Osteoblast (primary cell): ENCODE measurements at places on chromosomes 16 and 17. TPM values are rescaled to one million over a fixed set of nuclear protein-coding genes. Genes with fewer than 3 reads are reported as not detected.

The SRL gene
- not detected in 2 replicates for total RNA-seq

The TLCD3B gene
- total RNA-seq = 0.36 TPM in 1 of 2 replicates, not detected in the other

The STH gene
- not detected in 2 replicates for total RNA-seq

DNA sequence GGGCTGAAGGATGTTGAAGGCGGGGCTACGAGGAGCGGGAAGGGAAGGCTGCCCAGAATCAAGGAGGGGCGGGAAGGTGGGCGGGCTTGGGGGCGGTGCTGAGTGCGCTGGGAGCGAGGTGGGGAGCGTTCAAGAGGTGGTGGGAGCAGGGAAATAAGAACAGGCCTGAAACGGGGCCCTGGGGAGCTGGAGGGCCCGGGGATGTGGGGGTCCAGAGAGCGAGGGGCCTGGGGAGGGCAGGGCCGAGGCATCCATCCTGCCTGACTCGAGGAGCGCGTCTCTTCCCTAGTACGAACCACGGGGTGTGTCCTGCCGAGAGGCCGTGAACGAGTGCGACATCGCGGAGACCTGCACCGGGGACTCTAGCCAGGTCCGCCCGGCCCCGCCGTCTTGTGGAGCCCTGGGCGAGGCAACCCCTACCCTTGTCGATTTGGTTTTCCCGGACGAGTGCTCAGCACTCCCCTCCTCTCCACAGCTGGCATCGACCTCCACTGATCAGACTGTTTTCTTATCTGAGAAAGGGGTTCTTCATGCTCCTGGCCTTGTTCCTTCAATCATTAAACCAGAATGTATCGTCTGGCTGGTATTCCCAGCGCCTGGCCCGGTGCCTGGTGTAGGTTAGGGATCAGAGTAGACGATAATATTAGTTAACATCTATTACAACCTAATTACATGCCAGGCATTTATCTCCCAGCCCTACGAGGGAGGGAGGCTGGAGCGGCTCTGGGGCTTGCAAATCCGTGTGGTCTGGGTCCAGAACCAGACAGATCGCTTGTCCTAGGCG lies 17.2 kb downstream of the ADAM11 start:
- DNase-seq = peak; percentile 86

GRCh38 chr17:28272166-28272565 lies 46.8 kb upstream of the TMEM97 start:
- DNase-seq = peak; percentile 84

DNA sequence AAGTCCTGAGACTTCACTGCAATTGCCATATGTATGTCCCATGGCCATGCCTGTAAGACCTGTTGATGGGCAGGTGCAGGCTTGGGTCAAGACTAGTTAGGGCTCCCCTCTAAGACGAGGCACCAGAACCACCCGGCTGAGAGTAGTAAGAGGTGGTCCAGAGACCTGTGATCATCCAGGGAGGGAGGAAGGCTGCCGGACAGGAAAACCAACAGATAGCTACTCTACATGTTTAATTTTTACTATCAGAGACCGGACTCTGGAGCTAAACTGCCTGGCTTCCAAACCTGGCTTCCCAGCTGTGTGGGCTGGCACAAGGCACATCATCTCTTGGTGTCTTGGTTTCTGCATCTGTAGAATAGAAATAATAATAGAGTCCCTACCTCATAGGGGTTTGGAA lies 73.0 kb downstream of the ERCC4 start:
- DNase-seq = no peak

DNA sequence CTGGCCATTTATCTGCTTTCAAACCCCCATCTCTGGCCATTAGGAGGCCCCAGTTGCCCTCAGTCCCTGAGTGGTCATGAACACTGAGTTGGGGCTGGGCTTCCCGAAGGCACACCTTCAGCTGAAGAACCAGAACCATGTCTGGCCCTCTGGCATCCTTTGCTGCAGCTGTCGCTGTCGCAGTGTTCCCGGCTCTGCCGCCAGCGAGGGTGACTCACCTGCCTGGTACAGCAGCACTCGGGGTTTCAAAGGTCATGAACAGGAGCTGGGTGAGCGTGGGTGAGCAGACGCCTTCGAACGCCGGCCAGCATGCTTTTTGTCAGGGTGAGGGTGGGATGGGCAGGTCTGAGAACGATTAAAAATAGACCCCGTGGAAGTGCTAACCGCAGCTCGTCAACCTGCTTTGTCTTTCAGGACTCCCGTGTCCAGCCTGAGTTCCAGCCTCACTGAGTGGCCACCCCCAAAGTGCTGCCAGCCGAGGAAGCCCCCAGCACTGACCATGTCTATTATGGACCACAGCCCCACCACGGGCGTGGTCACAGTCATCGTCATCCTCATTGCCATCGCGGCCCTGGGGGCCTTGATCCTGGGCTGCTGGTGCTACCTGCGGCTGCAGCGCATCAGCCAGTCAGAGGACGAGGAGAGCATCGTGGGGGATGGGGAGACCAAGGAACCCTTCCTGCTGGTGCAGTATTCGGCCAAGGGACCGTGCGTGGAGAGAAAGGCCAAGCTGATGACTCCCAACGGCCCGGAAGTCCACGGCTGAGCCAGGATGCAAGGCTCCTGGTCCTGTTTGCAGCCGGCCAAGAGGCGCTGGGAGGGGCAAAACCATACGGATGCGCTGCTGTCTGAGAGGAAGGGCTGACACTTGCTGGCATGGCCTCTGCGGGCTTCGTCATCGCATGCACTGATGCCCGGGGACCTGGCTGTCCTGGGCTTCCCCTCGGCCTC lies 7.6 kb downstream of the SNN start:
- no peak for DNase-seq

DNA sequence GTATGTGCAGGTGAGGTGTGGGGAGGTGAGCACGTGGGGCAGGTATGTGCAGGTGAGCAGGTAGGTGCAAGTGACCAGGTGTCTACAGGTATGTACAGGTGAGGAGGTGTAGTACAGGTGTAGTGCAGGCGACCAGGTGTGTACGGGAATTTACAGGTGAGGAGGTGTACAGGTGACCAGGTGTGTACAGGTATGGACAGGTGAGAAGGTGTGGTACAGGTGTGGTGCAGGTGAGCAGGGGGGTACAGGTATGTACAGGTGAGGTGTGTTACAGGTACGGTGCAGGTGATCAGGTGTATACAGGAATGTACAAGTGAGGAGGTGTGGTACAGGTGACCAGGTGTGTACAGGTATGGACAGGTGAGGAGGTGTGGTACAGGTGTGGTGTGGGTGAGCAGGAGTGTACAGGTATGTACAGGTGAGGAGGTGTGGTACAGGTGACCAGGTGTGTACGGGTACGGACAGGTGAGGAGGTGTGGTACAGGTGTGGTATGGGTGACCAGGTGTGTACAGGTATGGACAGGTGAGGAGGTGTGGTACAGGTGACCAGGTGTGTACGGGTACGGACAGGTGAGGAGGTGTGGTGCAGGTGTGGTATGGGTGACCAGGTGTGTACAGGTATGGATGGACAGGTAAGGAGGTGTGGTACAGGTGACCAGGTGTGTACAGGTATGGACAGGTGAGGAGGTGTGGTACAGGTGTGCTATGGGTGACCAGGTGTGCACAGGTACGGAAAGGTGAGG lies 12.8 kb upstream of the DBNDD1 start:
- DNase-seq = peak; percentile 85

DNA sequence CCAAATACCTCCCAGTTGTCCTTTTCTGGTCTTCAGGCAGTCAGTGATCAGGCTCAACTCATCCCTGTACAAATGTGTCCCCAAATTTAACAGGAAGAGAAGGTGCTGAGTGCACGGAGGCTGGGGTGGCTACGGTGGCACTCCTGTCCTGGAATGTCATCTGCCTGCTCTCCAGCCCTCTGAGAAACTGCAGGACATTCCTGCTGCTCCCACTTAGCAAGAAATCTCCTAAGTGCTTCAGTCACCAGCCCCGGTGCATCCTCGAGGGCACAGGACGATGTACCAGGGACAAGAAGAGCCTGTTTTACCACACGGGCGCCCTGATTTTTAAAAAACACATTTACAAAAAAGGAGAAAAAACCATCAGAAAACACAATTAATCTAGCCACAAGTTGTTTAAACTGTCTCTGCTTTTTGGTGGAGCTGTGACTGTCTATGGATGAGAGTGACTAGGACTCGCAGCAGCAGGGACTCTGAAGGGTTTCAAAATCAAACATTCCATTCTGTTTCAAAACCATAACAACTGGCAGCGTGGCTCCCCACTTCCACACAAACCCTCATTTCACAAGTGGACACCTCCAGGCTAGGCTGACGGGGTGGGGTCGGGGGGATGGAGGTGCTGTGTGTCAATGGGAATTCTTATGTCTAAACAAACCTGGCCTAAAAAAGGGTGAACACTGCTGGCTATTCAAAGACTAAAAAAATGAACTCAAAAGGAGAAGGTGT lies 65.3 kb upstream of the CNEP1R1 start:
- DNase-seq = peak; percentile 9

GRCh38 chr16:51166091-51166490 lies 15.0 kb upstream of the SALL1 start:
- DNase-seq = no peak
